Chondrocyte (in vitro differentiated cells): ENCODE measurements at places on chromosomes 11 and 22. TPM values are rescaled to one million over a fixed set of nuclear protein-coding genes. Genes with fewer than 3 reads are reported as not detected.

GRCh38 chr22:37534445-37534844 is 15.2 kb upstream of the CARD10 start:
- no peak overlapping the region for H3K4me3 ChIP-seq
- H3K4me1 ChIP-seq, result peaks cover 22% of the 10 kb centered on the region
- DNase-seq, result no peak
- no peak overlapping the region for H3K27ac ChIP-seq
- H3K36me3 ChIP-seq, result no peaks in the 10 kb centered on the region

DNA sequence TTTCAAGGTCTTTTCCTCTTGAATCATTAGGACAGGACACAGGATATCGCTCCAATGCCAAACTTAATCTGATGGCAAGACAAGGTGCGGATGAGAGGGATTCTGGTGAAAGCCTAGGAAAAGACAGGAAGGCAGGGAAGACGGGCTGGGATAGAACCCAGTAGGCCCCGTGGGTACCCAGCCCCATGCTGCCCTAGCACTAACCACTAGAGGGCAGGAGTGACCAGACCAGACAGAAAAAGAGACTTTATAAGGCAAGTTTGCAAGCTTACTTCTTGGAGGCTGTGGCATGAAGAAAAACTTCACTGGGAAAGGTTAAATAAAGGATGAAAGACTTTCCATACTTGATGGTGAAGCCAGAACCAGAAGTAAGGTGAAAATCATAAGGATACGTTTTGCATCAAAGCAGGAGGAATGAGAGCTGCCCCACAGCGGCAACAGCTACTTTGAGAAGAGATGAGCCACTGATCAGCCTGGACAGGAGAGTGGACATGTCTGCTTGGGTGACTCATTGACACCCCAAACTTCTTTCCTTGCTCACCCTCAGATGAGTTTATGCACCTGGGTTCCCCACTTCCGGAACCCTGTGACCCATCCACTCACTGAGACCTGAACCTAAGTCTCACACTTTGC is 39.8 kb downstream of the SYN3 start:
- H3K4me3 ChIP-seq, result no peak overlapping the region
- no peak overlapping the region for H3K27ac ChIP-seq
- no peaks in the 10 kb centered on the region for H3K4me1 ChIP-seq
- no peaks in the 10 kb centered on the region for H3K36me3 ChIP-seq
- DNase-seq, result no peak

DNA sequence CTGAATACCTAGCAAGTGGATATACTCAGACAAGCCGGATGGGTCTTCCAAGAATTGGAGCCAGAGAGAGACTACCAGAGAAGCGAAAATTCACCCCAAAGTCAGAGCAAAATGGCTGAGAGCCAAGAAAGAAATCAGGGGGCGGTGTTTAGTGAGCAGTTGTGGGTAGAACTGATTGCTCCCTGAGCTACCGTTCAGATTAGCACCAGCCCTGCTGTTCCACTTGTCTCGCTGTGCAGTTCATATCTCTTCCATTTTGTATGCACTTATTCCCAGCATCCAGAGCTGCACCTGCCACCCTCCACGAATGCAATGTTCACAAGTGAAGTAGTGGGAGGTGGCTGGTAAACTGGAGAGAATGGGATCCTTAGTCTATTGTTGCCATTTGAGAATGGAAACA is 25.5 kb downstream of the DRD2 start:
- no peak for DNase-seq
- H3K27me3 ChIP-seq, result peaks cover 39% of the 10 kb centered on the region
- H3K36me3 ChIP-seq, result no peaks in the 10 kb centered on the region
- H3K27ac ChIP-seq, result no peak overlapping the region

Gene DEFB131B
- total RNA-seq, result not detected in 3 replicates
